HuH-7 (cell line): ENCODE measurements at places on chromosomes 7 and 10.

DNA sequence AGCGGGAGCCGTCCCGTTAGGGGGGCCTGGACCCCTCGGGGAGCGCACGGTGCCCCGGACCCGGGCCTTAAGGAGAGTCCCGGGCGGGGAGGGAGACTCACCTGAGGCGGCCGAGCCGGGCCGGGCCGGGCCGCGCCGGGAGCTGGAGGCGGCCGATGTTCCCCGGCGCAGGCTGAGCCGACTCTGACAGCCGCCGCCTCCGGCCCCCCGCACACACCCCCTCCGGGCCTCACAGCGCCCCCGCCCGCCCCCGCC lies at the start of gene ACHE:
ACHE (minus strand) TSS at position 188 of the 255 bp plus-strand sequence. CDS start 1,656 bp downstream, outside the sequence.
- DNase-seq = no peak

DNA sequence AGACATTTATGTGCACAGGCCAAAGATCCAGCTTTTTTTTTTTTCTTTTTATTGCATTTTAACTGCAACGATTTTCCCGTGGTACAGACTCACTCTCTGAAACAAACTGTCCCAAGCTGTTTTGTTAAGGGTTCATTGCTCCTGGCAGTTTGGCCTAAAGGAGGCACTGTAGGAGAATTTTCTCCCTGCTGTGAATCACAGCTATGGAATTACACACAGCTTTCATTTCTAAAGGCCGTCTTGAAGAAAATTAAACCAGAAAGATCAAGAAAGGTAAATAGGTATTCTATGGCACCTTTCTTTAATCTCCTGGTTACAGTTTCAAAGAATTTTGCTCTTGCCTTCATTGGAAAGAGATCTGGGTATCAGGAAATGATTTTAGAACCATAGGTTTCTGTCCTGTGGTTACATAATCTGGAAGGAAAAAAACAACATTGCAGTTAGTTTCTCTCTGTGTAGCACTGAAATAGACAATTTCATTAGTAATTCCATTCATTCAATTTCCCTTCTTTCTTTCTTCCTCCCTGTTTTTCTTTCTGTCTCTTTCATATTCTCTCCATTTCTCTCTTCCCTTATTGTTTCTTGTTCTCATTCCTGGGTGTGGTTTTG lies 51.2 kb downstream of the PDK4 start:
- DNase-seq = peak; percentile 60

DNA sequence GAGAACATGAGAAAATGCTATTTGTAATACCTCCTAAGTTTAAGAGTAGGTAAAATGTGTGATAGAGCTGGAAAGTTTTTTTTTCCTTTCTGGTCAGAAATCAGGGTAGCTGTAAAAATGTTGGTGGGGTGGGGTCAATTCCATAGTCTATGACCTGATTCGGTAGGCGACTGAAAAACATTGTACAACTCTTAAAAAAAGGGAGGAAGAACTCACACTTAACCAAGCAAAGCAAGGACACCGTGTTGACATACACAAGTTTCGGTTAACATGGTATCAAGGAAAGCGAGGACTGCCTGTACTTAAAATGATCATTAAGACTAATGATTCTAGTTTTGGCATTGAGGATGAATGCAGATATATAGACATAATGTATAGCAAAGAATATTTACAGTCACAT lies 1.8 kb upstream of the ZEB1 start:
- no peak for DNase-seq

GRCh38 chr7:20395104-20395503 lies 64.4 kb downstream of the ITGB8 start:
- DNase-seq = no peak

DNA sequence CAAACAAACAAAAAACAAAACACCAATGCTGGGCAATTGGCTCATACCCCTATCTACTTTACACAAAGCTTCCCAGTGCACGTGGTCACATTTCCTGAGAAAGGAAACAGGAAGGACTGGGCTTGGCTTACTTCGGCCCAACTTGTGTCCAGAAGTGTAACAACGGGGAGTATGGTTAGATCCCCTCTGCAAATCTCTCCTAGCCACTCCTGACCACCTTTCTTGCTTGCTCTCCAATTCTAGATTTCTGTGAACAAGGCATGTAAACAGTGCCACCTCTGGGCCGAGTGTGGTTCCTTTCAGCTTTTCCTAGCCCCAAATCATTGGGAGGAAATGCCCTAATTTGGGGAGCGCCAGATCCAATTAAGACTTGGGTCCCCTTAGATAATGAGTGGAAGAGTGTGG lies 21.0 kb upstream of the FRAT2 start:
- peak; percentile 55 for DNase-seq

DNA sequence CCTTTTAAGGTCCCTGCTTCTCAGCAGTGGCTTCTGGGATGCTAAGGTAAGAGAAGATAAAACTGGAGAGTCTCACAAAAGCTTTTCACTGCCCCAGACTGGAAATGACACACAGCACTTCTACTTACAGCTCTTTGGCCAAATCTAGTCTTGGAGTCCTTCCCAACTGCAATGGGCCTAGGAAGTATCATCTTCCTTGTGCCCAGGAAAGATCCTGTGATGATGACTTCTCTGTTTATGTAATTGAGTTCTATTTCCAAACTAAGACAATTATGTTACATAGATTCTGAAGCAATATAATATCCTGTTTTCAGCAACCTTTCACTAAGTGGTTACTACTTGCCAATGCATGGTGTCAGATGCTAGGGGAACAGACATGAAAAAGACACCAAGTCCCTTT lies 234.1 kb downstream of the PTEN start:
- no peak for DNase-seq

DNA sequence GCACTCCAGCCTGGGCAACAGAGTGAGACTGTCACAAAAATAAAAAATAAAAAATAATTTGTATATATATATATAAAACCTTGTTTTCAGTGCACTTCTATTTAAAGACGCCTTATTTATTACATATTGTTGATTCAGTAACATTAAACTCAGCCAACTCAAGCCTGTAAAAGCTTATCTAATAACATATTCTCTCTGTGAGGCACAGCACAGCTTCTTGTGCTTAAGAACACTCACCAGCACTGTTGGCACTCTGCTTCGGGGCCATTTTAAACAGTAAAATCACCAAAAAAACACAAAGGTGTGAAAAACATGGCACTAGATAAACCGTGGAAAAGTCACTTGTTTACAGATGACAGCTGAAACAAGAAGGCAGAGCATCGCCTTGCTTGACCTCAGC lies 89.0 kb upstream of the C10orf90 start:
- no peak for DNase-seq

DNA sequence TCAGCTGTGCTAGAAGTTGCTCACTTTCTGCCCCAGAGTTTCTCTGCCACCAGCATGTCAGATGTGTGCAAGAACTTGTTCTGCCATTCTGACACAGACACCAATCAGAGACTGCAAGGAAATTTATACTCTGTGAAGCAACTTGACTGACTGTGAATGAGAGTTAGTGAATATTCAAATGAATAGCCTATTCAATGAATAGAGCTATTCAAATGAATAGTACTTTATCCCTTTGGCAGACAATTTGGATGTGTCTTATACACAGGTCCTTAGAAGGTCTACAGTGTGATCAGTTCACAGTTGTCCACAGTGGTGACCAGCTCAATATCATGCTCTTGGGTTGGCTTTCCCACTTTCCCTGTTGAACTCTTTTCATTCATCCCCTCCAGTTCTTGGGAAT lies 138.1 kb downstream of the MACC1 start:
- DNase-seq = no peak

- DNase-seq = no peak
These were observed 28.7 kb upstream of the RSBN1L start for GRCh38 chr7:77667459-77668086.

- DNase-seq = no peak
These were observed 49.8 kb upstream of the AKR1E2 start for GRCh38 chr10:4776234-4776638.

GRCh38 chr7:70770154-70770553 lies 361.8 kb upstream of the GALNT17 start:
- no peak for DNase-seq

GRCh38 chr10:103931603-103932002 lies 13.6 kb upstream of the STN1 start:
- DNase-seq = no peak

GRCh38 chr10:101043363-101043707 lies 12.3 kb downstream of the SFXN3 start:
- no peak for DNase-seq

DNA sequence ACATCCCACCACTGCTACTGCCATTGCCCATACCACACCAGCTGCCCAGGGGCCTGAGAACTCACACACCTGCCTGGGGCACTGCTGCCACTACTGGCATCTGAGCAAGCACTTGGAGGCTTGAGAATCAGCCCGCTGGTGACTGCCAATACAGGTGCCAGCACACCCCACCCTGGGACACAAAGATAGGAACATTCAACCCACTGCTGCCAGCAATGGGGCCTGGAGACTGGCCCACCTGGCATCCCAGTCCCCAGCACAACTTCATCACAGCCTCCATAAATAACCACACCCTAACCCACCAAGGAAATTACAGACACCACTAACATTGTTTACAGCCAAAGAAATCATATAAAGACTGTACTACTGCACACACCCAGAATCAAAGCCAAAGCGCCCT lies 115.9 kb downstream of the SLC16A9 start:
- DNase-seq = no peak

DNA sequence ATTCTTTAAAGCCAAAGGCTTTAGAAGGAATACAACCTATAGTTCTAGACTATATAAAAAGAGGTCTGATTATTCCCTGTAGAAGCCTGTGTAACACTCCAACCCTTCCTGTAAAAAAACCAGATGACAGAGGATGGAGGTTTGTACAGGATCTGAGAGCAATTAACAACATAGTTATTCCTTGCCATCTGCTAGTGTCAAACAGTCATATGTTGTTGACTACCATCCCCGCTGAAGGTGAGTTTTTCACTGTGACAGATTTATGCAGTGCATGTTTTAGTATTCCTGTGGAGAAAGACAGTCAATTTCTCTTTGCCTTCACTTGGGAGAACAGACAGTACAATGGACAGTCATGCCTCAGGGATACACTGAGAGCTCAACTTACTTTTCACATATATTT lies 19.0 kb upstream of the SLC26A4 start:
- DNase-seq = no peak

DNA sequence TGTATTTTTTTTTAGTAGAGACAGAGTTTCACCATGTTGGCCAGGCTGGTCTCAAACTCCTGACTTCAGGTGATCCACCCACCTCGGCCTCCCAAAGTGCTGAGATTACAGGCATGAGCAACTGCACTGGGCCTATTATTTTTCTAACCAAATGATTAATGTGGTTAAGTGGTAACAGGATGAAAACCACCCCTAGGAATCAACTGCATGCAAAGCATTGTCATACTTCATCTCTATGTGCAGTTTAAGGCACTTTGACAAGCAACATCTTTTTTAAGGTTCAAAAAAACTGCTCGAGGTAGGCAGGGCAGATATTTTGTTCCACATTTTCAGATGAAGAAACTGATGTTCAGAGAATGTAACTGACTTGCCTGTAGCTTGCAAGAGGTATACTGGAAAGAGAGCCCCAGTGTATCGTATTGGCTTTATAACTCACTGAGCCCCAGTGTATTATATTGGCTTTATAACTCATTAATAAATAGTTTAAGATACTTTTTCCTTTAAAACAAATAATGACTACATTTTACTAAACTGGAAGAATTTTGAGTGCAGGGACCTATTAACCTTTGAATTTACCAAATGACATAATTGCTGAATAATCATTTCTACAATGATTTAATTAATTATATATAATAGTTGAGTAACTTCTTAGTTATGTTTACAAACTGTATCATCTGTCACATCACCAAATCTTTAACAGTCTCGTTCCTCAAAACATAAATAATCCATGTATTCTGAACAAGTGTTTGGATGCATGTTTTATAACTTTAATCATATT lies 38.1 kb downstream of the RTKN2 start:
- no peak for DNase-seq

DNA sequence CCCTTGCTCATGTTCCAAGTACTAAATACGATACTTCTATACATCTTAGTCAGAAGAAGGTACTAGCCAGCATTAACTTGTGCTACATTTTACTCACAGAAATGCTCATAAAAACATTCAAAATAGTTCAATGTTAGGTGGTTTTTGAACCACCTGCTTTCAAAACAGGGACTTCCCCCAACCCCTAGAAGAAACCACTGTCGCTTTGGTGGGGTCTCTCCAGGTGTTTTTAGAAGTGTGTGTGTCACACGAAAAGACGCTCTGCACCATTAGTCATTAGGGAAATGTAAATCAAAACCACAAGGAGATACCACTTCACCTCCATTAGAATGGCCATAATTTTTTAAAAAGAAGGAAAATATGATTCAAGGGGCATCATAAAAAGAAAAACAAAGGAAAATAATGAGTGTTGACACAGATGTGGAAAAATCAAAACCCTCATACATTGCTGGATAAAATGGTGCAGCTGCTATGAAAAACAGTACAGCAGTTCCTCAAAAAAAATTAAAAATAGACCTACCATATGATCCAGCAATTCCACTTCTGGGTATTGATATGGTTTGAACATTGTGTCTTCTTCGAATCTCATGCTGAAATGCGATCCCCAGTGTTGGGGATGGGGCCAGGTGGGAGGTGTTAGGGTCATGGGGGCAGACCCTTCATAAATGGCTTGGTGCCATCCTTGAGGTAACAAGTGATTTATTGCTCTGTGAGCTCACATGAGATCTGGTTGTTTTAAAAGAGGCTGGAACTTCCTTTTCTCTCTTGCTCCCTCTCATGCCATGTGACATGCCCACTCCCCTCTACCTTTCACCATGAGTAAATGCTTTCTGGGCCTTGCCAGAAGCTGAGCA lies 74.2 kb downstream of the MALSU1 start:
- no peak for DNase-seq

DNA sequence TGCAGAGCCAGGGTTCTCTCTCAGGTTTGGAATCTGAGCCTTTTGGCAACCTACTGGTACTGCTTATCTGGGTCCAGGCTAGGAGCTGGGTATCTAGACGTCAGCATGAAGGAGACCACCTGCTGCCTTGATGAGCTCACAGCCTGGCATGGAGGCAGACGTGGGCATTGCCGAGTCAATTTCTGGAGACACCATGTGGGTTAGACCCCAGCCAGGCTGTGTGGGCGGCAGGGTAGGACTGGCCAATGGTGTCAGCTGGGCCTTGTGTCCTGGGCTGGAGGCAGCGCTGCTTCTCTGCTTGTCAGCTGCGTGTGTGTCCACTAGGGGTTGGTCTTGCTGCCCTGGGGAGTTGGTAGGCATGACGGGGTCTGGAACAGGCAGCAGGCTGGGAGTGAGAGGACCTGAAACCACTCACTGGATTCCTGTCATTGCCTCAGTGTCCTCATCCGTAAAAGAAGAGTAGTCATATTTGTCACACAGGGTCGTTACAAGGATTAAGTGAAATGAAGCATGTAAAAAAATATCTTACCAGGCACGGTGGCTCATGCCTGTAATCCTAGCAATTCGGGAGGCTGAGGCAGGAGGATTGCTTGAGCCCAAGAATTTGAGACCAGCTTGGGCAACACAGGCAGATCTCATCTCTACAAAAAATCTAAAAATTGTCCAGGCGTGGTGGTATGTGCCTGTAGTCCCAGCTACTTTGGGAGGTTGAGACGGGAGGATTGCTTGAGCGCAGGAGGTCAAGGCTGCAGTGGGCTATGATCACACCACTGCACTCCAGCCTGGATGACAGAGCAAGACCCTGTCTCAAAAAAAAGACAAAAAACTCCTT lies 31.7 kb upstream of the ANKRD2 start:
- no peak for DNase-seq

GRCh38 chr10:120719333-120719732 lies 131.8 kb upstream of the WDR11 start:
- DNase-seq = no peak

- no peak for DNase-seq
These were observed 43.5 kb upstream of the LSM8 start for GRCh38 chr7:118140468-118140867.

- no peak for DNase-seq
These were observed 98.6 kb upstream of the LYZL2 start for GRCh38 chr10:30728127-30728526.
